ENCODE measurements at places on chromosomes 7 and 10. TPM values are rescaled to one million over a fixed set of nuclear protein-coding genes. Genes with fewer than 3 reads are reported as not detected.

PTF1A gene
- total RNA-seq, result not detected

AZGP1 gene
- not detected for total RNA-seq

DNA sequence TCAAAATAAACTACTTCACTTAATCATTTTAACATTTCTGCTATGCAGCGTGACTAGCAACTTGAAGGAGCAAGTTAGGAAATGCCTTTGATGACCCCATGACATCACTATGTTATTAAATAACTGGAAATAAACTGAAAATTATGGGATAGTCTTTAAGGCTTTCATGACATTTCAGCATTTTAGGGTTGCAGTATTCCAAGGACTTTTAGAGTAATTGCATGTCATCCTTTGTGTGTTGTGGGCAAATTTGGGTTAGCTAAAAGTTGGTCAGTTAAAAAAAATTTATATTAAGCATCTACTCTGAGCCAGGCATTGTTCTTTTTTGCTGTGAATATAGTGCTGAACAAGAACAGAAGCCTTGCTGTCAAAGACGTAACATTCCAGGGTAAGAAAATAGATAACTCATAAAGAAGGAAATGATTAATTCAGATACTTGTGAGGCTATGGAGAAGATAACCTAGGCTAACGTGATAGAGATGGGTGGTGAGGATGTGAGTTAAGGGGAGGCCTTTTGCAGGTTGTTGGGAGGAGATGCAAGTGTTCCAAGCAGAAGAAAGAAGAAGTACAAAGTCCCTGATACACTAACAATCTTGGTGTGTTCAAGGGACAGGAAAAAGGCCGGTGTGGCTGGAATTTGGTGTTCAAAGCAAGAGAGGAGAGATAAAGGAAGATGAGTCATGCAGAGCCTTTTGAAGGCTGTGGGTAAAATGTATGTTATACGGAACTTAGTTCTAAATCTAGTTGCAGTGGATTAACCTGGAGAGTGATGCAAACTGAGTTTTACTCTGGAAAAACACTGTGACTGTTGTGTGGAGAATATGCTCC is 610.2 kb downstream of the AUTS2 start:
- DNase-seq, result no peak

DNA sequence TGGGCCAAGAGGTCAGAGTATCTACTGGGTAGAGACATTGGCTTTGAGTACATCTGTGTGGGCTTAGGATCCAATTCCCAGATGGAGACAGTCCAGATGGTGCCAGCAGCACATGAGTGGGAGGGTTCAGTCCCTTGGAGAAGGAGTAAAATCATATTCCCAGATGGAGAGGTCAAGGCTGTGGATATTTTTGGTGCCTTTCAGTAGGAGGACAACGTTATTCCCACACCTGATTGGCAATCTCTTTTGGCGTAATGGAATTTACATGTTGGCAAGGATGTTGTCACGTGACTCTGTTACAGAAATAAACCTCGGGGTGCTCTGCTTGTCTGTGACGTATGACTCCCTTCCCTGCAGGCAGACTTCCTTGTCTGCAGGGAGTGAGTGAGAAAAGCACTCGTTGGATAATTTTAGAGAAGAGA is 27.6 kb downstream of the NPS start:
- peak; percentile 4 for DNase-seq

GRCh38 chr10:17648243-17649035 is 4.5 kb downstream of the STAM start:
- no peak for DNase-seq

- DNase-seq, result no peak
These were observed 15.1 kb upstream of the ZNF273 start for GRCh38 chr7:64887756-64888508.

- no peak for DNase-seq
These were observed 750.7 kb upstream of the SORCS1 start for GRCh38 chr10:107915215-107915610.

DNA sequence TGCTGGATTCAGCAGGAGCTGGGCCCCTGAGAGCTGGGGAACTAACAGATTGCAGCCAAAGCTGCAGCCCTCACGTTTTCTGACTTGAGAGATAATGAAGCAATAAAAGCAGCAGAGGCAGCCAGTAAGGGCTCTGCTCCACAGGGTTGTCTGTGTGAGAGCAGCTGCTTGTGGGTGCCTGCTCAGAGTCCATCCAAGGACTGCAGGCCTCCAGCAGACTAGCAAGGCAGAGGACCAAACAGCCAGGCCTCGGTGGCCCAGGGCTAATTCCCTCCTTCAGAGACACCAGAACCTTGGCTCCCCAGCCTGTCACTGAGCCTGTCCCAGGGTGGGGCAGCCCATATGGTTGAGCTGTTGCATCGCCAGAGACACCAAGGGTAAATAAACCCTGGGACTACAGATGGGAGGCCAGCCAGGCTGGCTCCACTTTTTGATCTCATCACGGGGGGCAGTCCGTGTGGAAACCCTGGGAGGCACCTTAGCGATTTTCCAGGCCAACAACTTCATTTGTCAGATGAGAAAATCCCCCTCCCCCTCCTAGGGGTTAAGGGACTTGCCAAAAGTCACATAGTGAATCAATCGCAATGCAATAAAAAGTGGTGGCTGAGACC is 229.2 kb downstream of the WDR11 start:
- no peak for DNase-seq

GRCh38 chr10:119728172-119728800 is 2.4 kb downstream of the INPP5F start:
- no peak for DNase-seq
